ENCODE measurements at places on chromosomes 1 and 21.

GRCh38 chr1:180937624-180938225 is 25.0 kb downstream of the KIAA1614 start:
- DNase-seq = no peak

- no peak for DNase-seq
These were observed 89.1 kb upstream of the SLC35F3 start for GRCh38 chr1:233815357-233815756.

DNA sequence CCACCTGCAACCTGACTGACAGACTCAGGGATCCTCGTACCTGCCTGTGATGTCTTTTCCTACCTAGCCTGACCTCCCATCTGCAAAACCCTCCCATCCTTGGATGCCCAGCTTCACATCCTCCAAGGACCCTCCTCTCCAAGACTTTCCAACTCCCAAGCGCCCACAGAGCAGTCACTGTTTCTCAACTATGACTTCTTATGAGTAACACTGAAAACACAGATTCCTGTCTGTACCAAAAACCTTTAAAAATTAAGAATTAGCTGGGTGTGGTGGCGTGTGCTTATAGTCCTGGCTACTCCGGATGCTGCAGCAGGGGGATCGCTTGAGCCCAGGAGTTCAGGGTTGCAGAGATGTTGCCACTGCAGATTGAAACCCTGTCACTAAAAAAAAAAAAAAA is 181.9 kb downstream of the PSMG1 start:
- no peak for DNase-seq

DNA sequence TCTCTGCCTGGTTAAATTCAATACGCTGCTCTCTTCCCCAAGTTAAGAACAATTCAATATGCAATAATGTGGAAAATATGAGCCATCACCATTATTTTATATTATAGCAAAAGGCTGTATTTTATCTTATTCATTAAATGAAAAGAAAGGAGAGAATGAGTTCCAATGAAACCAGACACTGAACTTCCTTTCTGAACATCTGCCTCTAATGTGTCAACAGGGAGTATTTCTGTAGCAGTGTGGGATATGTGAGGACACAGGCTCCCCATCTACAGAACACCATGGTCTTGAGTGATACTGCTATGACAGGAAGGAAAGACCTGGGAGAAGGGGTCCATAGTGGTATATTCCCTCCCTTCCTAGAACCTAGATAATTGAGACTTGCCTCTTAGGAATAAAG is 46.3 kb downstream of the CASQ2 start:
- no peak for DNase-seq

GRCh38 chr21:41750532-41751151 is 16.2 kb downstream of the RIPK4 start:
- no peak for DNase-seq

GRCh38 chr1:167333703-167334102 is 113.0 kb downstream of the POU2F1 start:
- DNase-seq = no peak

DNA sequence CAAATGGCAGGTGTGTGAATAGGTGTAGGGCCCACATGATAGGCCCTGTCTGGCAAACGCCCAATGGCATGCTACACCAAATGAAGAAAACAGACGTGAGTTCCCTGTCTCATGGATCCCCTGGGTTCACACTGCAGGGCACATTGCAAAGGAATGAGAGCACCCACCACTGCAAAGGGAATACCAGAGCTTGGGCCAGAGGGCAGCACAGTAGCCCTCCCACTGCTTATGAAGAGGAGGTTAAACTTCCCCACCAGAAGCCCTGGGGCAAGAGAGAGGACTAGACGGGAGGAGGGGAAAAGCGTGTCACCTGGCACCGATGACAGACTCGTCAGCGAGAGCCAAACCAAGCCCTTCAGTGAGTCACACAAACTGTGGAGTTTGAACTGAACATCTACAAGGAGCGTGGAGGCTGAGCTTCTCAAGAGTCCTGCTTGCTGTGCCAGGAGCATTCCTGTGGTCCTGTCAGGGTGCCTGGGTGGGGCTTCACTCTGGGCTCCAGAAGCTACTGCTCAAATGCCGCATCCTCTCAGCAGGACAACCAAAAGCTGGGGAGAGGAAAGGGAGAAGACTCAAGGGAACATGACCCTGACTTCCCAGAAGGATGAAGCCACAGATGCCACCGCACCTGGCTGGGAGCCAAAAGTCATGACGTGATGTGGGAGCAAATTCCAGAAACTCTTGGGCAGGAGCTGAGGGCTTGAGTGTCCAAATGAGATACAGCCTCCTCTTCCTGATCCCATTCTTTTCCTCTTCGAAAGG is 61.1 kb downstream of the TOMM20 start:
- DNase-seq = peak; percentile 16

GRCh38 chr1:15382601-15383518 is 26.8 kb upstream of the EFHD2 start:
- DNase-seq = no peak

GRCh38 chr21:41142051-41142795 is 25.7 kb upstream of the BACE2 start:
- DNase-seq = no peak

- no peak for DNase-seq
These were observed 3.9 kb upstream of the ZNF678 start for GRCh38 chr1:227559499-227559898.

DNA sequence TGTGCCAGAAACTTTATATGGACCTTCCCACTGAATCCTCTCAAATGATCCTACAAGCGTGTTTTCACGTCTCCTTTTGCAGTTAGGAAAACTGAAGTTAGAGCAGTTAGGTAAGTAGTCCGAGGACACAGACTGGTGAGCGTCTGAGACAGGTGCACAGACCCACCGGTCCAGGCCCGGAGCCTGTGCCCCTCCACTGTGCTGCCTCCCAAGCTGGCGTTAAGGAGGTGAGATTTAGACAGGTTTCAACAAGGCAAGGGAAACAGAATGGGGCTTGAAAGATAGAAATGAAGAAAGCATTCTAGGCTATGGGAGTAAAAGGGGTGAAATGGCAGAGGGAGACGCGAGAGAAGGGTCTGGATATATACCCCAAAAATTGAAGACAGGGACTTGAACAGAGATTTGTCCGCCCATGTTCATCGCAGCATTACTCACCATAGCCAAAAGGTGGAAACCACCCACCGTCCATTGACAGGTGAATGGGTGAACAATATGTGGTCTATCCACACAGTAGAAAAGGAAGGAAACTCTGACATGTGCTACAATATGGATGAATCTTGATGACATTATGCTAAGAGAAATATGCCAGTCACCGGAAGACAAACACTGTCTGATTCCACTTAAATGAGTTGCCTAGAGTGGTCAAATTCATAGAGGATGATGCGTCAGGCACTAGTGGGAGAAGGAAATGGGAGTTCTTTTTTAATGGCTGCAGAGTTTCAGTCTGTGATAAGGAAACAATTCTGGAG is 15.7 kb upstream of the PKP1 start:
- DNase-seq = no peak

- DNase-seq = no peak
These were observed 10.5 kb downstream of the ACOT11 start for GRCh38 chr1:54558434-54559030.

DNA sequence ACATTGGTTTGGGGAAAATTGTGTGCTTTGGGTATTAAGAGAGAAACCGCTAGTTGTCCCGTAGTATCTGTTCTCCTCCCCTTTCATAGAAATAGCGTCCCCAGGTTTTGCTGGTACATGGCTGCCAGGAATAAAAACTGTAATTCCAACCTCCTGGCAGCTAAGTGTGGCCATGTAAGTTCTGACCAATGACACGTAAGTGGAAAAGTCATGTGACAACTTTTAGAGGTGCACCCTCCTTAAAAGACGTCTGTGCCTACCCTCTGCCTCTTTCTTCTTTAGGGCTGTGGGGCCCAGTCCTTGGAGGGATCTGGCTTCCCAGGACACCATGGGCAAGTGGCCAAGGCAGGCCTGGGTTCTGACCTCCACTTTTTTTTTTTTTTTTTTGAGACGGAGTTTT is 59.3 kb downstream of the UMODL1 start:
- DNase-seq = no peak

GRCh38 chr1:152153996-152154395 is 5.0 kb downstream of the RPTN start:
- DNase-seq = no peak

- DNase-seq = no peak
These were observed 16.3 kb upstream of the SARS1 start for GRCh38 chr1:109197158-109198042.

- no peak for DNase-seq
These were observed 127.1 kb downstream of the C1orf21 start for GRCh38 chr1:184513966-184514365.

DNA sequence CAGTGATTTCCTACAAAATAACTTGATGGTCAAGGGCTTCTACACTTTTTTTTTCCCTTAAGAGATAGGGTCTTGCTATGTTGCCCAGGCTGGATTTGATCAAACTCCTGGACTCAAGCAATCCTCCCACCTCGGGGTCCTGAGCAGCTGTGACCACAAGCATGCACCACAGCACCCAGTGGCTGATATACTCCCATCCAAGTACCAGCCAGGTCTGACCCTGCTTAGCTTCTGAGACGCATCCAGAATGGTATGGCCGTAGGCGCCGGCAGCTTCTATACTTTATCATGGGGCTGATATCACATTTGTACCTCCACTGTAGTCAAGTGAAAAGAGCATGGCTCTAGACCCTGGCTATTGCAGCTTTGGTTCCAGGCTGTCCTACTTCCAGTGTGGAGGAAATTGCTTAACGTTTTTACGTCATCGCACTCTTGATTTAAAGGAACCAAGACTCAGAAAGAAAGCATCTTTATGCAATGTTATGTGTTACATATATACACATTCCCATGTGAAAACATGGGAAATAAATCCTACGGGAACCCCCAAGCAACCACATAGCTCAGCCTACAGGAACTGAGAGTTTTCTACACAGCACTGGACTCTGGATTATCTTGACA is 39.5 kb downstream of the PDPN start:
- DNase-seq = no peak

DNA sequence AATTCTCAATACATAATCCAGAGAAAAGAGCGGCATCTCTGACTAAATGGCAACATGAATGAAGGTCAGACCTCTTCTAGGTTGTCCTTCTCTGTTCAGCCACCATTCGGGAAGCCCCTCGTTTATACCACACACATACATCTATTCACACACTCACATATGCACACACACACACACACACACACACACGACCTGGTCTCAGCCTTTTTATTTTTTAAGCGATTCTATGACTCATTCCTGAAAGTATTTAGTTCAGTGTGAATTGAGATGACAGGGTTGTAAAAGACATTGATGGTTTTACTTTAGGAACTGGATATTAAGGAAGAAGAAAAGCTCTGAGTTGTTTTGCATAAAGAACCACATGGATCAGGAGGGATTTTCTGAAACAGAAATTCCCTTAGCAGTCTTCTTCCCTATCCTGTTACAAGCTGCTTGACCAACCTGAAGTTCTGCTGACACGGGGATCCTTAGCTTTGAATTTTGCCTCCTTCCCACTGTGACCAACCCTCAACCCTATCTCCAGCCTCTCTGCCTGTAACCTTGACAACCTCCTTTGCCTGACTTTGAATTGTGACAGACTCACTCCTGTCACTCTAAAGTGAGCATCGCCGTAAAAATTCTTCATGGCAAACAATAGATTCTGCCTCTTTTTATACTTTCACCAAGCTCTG is 383.1 kb upstream of the ESRRG start:
- no peak for DNase-seq

- DNase-seq = peak; percentile 91
These were observed at the start of gene ASPM for GRCh38 chr1:197146101-197147095. ASPM (minus strand) TSS chr1:197146669; CDS start chr1:197146437, 232 bp downstream.

GRCh38 chr1:221217029-221217428 is 337.8 kb downstream of the HLX start:
- no peak for DNase-seq

DNA sequence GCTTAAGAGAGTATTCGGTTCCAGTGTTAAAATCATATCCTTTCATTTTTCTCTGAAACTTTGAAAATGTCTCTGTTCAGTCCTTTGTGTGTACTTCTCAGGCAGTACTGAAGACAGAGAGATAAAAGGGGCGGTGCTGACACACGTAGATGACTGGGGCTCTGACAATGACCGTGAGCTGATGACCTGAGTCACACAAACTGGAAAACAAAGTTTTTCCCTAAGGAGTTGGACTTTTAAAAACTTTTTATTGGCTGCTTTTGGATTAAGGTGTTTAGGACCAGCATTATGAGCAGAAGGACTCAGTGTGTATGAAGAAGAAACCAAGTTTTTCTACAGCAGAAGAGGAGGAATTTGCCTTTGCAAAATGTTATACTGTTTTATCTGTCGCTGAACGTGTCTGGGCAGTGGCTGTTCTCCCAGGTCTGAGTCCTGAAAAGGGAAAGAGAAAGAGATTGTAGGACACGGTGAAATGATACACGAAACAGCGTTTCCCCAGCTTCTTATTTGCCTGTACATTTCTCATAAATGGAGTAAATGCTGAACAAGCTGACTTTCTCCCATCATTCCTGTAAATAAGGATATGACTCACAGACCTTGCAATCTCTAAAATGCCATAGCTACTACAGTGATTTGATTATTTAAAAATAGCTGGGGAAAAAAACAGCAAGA is 51.5 kb downstream of the MAP3K7CL start:
- DNase-seq = no peak

DNA sequence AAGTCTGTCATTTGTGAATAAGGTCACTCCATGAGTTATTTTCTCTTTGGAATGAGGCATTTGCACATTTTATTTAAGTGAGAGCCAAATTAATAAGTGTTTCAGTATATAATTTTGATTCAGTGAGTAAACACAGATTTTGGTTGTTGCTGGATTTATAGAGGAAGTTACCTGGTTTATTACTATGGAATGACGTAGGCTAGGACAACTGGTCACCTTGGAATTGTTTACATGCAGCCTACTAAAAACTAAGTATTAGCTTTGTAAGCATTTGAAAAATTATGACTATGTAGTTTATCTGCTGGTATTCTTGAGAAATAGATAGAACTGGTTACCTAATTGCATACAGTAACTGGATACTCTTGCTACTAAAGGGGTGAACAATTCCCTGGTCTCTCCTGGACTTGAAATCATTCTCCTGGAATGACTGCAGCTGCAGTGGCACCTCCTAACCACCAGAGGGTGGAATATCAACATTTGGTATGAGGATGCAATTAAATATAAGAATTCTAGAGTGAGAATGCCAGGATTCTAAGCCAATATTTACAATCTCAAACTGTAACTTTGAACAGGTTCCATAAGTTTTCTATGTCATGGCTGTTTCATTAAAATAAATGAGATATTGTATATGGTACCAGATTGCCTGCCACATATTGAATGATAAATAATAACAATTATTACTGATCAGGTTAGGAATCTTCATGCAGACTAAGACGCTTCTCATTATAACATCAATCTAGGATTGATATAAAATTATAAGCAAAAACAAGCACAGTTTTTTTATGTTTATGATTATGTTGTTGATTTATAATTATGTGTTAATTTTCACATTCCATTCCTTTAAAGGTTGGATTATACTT is 3.5 kb upstream of the KRTAP27-1 start:
- DNase-seq = no peak

Data from NCI-H1436 treated with DMSO at 0.1 percent for 48 hours (cell line).